ENCODE measurements at places on chromosomes 3 and 15.

- no peak for DNase-seq
These were observed 46.9 kb upstream of the NTRK3 start for GRCh38 chr15:88303395-88303794.

DNA sequence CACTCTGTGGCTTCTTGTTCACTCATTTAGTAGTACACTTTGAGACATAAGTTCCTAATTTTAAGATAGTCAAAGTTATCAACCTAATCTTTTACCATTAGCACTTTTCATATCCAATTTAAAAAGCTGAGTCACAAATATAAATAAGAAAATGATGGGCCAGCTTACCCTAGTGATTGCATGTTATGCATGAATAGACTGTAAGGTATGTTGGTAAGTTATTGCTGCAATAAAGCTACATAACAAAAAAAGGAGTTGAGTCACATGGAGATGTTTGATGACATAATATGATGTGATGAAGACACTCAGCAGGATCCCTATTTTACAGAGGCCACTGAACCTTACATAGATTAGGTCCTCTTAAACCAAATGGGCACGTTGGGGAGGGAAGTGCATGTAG lies 161.3 kb downstream of the OCA2 start:
- no peak for DNase-seq

- DNase-seq, result no peak
These were observed 127.5 kb downstream of the OSBPL10 start for GRCh38 chr3:31853580-31853979.

- DNase-seq, result no peak
These were observed 392.8 kb downstream of the TUSC7 start for GRCh38 chr3:117102426-117102825.

GRCh38 chr15:23095796-23096195 lies 40.8 kb downstream of the GOLGA6L1 start:
- no peak for DNase-seq

- no peak for DNase-seq
These were observed 503.4 kb upstream of the SEMA6D start for GRCh38 chr15:47213883-47214282.

DNA sequence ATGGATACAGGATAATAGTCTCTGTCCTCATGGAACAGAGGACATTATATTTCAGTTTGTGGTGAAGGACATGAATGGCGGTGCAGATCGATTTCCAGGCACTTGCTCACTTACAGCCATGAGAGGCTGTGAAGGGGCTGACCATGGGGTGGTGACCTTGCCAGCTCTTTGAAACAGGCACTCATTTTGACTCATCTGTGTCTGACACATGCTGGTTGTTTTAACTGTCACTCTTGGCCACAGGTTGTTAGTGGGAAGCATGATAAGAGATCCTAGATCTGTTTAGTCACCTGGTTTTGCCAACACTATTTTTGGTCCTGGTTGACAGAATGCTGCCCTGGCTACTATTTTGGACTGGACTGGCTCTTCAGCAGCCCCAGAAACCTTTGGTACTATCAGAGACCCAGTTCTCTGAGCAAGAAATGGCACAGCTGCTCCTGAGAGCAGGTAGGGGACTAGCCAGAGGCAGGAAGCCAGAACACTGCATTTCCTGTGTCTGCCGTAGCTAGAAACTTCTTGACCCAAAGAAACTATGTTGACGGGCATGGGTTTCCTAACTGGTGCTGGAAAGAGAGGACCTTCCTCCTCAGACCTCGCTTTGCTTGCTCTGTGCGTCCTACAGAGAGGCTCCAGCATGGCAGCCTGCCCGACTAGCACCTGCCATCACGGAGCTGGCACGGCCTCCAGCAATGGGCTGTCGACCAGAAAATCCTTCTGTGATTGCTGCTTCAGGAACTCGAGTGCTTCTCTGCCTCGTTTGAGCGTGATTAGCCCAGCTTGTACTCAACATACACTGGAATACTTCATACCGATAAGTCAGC lies 6.3 kb downstream of the PXYLP1 start:
- DNase-seq, result no peak

DNA sequence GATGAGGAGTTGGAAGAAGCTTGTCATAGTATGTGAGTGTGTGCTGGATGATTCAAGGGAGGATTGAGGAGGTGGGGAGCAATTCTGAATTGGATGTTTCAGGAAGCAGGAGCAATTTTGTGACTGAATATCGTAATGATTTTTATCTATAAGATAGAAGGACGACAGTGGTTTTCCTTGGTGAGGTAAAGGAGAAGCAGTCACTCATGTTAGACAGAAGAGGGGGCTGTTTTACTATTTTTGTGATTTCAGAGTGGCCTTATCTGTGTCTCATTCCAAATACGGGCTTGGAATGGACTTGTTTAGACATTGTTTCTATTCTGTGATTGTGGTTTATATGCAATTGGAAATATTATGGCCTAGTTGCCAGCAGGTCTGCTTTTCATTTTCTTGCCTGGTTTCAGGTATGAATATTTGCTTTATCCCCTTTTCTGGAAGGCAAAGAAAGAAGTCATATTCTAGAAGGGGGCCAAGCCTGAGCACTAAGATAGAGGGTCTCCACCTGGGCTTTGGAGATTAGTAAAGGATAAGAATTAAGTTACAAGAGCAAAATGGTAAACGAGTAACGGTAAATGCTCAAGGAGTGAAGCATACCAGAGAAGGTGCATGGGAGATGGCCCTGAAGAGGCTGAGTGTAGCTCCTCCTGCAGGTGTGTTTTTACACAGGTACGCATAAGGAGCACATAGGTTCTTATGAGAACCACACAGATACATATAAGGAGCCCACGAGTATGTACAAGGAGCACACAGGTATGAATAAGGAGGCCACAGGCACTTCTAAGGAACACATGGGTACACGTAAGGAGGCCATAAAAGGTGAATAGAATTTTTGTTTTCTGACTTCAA lies 124.6 kb upstream of the KCNAB1 start:
- no peak for DNase-seq

DNA sequence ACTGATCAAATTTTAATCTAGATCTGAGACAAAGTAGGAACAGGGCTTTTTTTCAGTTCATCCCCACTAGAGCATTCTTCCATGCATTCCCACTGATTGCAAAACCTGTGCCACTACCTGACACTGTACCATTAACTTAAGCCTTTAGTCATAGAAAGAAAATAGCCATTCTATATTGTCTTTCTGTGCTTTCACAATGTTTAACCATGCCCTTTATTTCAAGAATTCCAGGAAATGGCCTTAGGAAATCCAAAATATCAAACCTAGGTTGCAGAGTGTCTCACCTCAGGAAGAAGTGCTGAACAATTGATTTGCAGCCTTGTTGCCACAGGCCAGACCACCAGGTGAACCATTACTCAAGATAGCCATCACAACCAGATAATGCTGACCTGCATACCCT lies 56.2 kb upstream of the TGFBR2 start:
- no peak for DNase-seq

DNA sequence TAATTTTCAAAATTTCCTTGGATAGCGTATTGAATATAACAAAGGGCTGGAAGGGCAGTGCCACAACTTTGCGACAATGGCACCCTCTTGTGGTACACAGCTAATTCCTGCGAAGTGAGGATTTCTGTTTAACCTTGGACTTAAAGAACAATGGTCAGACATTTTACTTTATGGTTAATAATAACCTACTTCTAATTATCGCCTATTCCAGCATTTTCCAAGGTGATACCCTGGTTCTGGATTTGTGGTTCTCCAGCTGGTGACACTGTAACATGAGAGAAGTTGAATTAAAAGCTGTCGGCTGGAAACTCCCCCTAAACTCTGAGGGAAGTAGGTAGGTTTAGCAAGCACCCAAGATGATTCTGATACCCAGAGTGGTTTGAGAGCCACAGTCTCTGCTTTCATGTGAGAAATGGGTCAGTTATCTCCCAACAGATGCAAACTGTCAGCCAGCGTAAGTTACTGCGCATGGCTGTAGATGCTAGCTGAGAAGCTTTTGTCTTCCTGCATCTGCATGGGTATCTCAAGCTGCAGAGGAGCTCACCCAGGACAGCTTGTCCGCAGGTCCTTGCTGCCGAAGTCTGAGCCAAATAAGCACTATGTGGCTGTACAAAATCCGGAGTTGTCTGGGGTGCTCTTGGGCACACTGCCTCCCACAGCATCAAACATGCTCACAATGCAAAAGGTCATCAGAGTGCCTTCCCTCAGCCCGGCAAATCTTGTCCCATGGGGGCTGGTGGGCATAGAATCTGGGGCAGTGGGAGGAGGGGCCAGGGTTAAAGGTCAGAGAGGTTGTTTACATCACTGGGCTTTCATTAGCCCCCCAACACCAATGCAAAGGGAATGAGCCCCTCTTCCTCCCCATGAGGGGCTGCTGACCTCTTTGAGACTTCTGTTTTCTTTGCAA lies 6.6 kb upstream of the CHSY1 start:
- peak; percentile 58 for DNase-seq

DNA sequence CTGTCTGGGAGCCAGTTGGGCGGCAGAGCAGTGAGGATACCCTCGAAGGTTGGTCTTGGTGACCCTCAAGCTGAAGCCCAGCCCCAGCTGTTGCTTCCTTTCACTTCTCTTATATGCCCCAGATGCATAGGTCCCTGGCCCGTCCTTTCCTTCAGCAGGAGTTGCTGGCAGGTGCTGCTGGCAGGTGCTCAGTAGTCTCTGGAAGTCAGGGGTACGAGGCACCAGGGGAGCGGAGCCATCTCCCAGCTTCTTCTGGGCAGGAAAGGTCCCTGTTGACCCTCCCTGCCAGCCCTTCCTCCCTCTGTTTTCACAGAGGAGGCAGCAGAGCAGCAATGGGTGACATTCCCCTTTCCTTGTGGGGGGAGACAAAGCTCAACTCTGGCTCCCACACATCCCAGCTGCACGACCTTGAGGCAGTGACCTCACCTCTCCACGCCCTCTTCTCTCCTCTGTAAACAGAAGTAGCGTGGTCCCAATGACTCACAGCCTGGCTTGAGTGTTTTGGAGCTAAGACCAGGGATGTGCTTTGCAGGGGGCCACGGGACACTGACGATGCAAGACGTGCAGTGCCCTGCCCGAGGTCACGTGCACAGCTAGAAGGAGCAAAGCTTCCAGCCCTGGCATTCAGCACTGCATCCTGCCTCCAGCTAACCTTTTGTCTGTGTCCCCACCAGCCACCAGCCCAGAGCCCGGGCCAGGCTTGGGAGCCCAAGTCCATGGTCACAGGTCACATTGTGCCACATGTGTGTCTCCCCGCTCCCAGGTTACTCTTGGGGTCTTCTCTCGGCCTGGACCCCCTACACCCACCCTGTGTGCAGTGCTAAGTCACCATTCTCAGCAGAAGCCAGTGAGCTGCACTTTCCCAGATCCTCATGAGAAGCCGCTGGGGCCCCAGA lies 49.7 kb downstream of the SLC6A6 start:
- no peak for DNase-seq

GRCh38 chr3:158802409-158803268 lies 785 bp downstream of the MFSD1 start:
- peak; percentile 16 for DNase-seq

DNA sequence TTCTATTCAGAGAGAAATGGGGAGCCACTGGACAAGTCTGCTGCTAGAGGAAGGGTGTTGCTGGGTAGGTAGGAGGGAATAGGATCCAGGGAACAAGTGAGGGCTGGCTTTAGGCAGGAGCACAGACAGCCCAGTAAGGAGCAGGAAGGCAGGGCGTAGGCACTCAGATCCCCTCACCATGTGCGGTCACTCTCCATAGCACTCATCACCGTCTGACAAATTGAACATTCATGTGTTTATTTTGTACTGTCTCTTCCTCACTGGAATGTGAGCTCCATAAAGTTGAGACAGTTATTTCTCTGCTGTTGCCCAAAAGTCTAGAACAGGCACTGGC lies 24.2 kb upstream of the LRRC34 start:
- DNase-seq, result no peak

DNA sequence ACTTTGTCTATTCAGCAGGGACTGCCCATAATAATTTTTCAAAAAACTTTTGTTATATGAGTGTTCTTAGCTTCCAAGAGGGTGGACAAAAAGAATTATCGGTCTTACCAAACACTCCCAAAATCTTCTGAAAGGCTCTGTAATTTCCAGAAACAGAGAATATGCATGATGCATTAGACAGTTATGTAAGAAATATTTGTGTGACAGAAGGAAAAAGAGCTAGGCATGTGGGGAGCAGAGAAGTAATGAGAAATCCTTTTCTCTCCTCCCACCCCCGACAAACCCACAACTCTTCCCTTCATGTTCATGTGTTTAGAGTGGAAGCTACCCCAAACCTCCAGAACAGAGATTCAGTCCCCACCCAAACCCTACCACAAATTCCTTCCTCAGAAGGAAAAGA lies 86.8 kb downstream of the MYO5A start:
- DNase-seq, result no peak

DNA sequence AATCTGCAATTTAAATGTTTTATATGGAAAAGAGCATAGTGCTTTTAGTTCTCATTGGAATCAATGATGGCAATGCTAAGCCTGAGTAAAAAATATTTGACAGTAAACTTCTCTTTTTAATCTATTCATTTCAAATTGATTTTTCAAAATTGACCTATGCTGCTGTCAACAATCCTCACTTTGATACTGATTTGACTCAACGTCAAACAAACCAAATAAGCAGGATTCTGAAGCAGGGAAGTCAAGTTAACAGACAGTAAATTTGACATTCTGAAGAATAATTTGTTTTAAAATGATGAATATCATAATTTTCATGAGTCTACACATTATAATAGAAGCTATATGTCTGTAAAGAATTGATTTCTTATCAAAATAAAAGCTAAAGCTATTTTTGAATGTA lies 1053.1 kb downstream of the DIPK2A start:
- no peak for DNase-seq

- no peak for DNase-seq
These were observed 194.7 kb downstream of the WNT5A start for GRCh38 chr3:55292360-55292759.

DNA sequence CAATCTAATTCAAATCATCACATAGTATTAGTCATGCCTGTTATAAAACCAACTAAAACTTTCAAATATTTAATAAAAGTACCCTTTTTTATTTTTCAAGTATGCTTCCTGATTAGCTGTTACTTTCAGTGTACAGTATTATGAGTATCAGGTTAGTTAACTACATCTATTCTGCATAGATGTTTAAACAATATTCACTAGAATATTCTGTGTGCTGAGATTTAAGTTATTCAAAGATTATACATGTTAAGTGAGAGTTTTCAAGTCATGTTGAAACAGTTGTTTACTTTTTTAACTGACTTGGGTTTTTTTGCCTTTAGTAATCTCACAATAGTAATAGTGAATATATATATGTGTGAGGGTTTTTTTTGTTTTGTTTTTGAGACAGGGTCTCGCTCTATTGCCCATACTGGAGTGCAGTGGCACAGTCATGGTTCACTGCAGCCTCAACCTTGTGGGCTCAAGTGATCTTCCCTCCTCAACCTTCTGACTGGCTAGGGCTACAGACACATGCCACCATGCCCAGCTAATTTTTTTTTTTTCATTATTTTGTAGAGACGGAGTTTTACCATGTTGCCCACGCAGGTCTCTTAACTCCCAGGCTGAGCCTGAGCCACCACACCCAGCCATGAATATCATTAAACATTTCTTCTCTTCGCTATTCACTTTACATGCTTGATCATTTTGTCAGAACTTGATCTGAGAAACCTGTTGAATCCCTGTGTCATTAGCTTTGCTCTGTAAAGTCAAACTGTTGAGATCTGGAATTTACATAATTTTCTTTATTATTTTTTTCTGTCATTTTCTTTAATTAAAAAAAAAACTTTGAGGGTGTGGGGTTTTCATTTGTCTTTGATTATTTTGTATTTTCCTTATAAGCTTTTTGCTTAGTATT lies 286.2 kb upstream of the UBE2E1 start:
- DNase-seq, result no peak

Measured in activated CD8-positive, alpha-beta memory T cell treated with anti-CD3 and anti-CD28 coated beads, Interleukin-2, amount 50 U/mL, for 4 hours (primary cell).